ENCODE measurements at places on chromosomes 12 and 14.

- no peak for DNase-seq
These were observed 221.2 kb downstream of the SLC2A13 start for GRCh38 chr12:39884616-39885125.

DNA sequence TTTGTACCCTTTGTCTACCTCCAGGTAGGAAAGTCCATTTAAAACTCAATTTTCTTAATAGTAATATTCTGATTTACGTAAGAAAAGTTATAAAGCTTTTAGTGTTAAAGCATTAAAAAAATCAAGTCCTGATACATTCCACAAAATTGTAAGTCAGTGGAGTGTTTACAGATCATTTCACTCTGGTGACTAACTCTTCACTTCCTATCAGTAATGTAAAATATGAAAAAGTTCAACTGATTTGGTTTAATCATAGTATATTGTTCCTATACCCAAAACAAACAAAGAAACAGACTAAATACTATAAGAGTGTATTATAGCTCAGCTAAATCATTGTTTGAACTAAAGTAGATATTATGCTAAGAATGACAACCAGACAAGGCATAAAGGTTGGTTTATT is 85.9 kb downstream of the VEZT start:
- DNase-seq: no peak

- DNase-seq: no peak
These were observed 397.7 kb downstream of the MDGA2 start for GRCh38 chr14:47277703-47278102.

DNA sequence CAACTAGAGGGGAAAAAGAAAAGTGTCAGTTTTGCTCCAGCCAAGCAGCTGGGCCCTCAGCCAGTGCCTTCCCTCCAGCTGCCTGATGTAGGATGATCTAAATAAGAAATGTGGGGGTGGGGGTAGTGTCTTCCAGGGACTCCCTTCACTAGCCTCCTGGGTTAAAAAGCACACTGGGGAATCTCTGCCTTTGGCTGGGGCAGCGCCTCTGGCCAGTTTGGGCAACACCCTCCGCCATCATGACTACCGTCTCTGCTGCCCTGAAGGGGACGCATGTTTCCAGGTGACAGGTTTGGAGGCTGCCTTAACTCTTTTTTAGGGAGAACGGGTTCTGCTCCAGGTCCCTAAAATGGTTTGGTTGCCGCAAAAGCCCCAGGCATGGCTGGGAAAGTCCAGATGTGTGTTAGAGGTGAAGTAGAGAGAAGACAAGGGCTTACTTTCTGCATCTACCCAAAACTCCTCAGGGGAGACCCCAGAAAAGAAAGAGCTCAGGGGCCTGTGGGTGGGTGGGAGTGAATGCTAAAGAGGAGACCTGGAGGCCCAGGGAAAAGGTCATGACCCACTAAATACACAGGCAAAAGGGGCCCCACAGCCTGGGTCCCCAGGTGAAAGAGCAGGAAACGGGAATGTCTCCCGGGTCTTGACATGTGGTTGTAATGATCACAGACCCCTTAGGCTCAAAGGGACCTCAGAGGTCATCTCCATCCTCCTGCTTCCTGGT is 132.8 kb upstream of the CCND2 start:
- no peak for DNase-seq

- DNase-seq: no peak
These were observed at the start of gene ZNF705A for GRCh38 chr12:8156845-8157244. Gene ZNF705A (plus strand): TSS chr12:8157015. CDS start chr12:8172626, 15,611 bp downstream.

Data from stimulated activated CD8-positive, alpha-beta memory T cell treated with anti-CD3 and anti-CD28 coated beads, Interleukin-7, amount 100 ng/mL, for 24 hours (primary cell).